A549 treated with DMSO at 1 μM for 4 hours (cell line): ENCODE measurements at places on chromosomes 12 and 14. TPM values are rescaled to one million over a fixed set of nuclear protein-coding genes. Genes with fewer than 3 reads are reported as not detected.

Gene SLC6A12
- total RNA-seq: 0.91 to 2.2 TPM (median 1.0 TPM) in 5 replicates

Gene PLD4
- 0.05 to 0.17 TPM (median 0.10 TPM) in 4 of 5 replicates, not detected in the other for total RNA-seq

Gene FGF23
- total RNA-seq: not detected in 5 replicates

Gene GNG2
- total RNA-seq: 2.1 to 4.1 TPM (median 3.2 TPM) in 5 replicates

Gene CRIP2
- 101 to 165 TPM (median 142 TPM) in 5 replicates for total RNA-seq

Gene SLCO1B1
- total RNA-seq: 0.33 to 0.49 TPM (median 0.38 TPM) in 5 replicates

Gene PRR4
- 1.6 to 3.5 TPM (median 3.1 TPM) in 5 replicates for total RNA-seq

Gene RHEBL1
- total RNA-seq: 3.9 to 6.4 TPM (median 5.7 TPM) in 5 replicates

Gene PELI2
- total RNA-seq: 0.83 to 1.7 TPM (median 1.3 TPM) in 5 replicates

Gene ARHGEF25
- 5.6 to 6.9 TPM (median 6.1 TPM) in 5 replicates for total RNA-seq

Gene RTN1
- total RNA-seq: not detected in 5 replicates

Gene CCDC38
- 0.09 to 0.24 TPM (median 0.19 TPM) in 4 of 5 replicates, not detected in the other for total RNA-seq

Gene OAS1
- 43.4 to 72.2 TPM (median 61.4 TPM) in 5 replicates for total RNA-seq

Gene ANO2
- total RNA-seq: 0.11 TPM in 1 of 5 replicates, not detected in the others

Gene TSPAN11
- total RNA-seq: 0.03 to 0.09 TPM (median 0.09 TPM) in 4 of 5 replicates, not detected in the other

Gene CD4
- not detected in 5 replicates for total RNA-seq

Gene BDKRB2
- total RNA-seq: 3.2 to 6.6 TPM (median 5.9 TPM) in 5 replicates

Gene ZNF84
- 12.1 to 14.2 TPM (median 13.2 TPM) in 5 replicates for total RNA-seq

Gene NGB
- 0.08 TPM in 1 of 5 replicates, not detected in the others for total RNA-seq

Gene SYCP3
- total RNA-seq: 0.12 to 0.14 TPM in 2 of 5 replicates, not detected in the others

Gene TMEM19
- total RNA-seq: 28.3 to 37.4 TPM (median 35.1 TPM) in 5 replicates

Gene MYO1A
- 0.12 to 0.42 TPM (median 0.22 TPM) in 5 replicates for total RNA-seq

Gene SOAT2
- total RNA-seq: 0.10 to 0.26 TPM (median 0.19 TPM) in 5 replicates

Gene TOMM20L
- total RNA-seq: not detected in 5 replicates

Gene RTRAF
- total RNA-seq: 245 to 269 TPM (median 253 TPM) in 5 replicates

Gene P2RX7
- not detected in 5 replicates for total RNA-seq

Gene SAMD15
- total RNA-seq: 2.2 to 2.8 TPM (median 2.4 TPM) in 5 replicates

Gene PLEKHA5
- total RNA-seq: 6.2 to 8.4 TPM (median 7.8 TPM) in 5 replicates

Gene TROAP
- 81.0 to 101 TPM (median 83.0 TPM) in 5 replicates for total RNA-seq

Gene KLHL33
- total RNA-seq: not detected in 5 replicates

Gene ART4
- not detected in 5 replicates for total RNA-seq

Gene RNF212B
- total RNA-seq: not detected in 5 replicates

Gene TMBIM4
- total RNA-seq: 51.2 to 60.9 TPM (median 56.4 TPM) in 5 replicates

Gene C12orf54
- total RNA-seq: not detected in 5 replicates

Gene FAM90A1
- 0.03 to 0.14 TPM (median 0.12 TPM) in 5 replicates for total RNA-seq

Gene ARHGEF40
- total RNA-seq: 10.3 to 13.8 TPM (median 12.3 TPM) in 5 replicates

Gene BCL2L14
- total RNA-seq: not detected in 5 replicates

Gene TMEM119
- 0.03 to 0.34 TPM (median 0.14 TPM) in 5 replicates for total RNA-seq

Gene GLIPR1L1
- not detected in 5 replicates for total RNA-seq

Gene NKX2-8
- total RNA-seq: 1.0 to 3.1 TPM (median 2.8 TPM) in 5 replicates

Gene FAM186B
- 0.08 to 0.16 TPM (median 0.12 TPM) in 5 replicates for total RNA-seq

Gene GPR137C
- total RNA-seq: 0.08 to 0.30 TPM (median 0.15 TPM) in 4 of 5 replicates, not detected in the other

Gene DIO3
- total RNA-seq: 0.06 TPM in 2 of 5 replicates, not detected in the others

Gene TMTC2
- 0.71 to 1.6 TPM (median 1.4 TPM) in 5 replicates for total RNA-seq

Gene EP400
- 20.5 to 29.6 TPM (median 27.2 TPM) in 5 replicates for total RNA-seq

Gene ARMH4
- total RNA-seq: 0.49 to 1.8 TPM (median 0.79 TPM) in 5 replicates

Gene CCDC184
- 3.1 to 3.5 TPM (median 3.2 TPM) in 5 replicates for total RNA-seq

Gene NELL2
- 0.07 to 0.13 TPM (median 0.09 TPM) in 3 of 5 replicates, not detected in the others for total RNA-seq

Gene BICDL1
- 2.4 to 4.3 TPM (median 4.0 TPM) in 5 replicates for total RNA-seq
